Stimulated activated CD4-positive, alpha-beta T cell treated with anti-CD3 and anti-CD28 coated beads, Interleukin-1b, Interleukin-23, amount 100 ng/mL, for 1 hour (primary cell): ENCODE measurements at places on chromosomes 1 and 21.

- no peak for DNase-seq
Observed at GRCh38 chr1:102732927-102733326, 375.4 kb downstream of the COL11A1 start.

GRCh38 chr1:39494671-39495410 lies 3.4 kb downstream of the BMP8A start:
- DNase-seq: no peak

DNA sequence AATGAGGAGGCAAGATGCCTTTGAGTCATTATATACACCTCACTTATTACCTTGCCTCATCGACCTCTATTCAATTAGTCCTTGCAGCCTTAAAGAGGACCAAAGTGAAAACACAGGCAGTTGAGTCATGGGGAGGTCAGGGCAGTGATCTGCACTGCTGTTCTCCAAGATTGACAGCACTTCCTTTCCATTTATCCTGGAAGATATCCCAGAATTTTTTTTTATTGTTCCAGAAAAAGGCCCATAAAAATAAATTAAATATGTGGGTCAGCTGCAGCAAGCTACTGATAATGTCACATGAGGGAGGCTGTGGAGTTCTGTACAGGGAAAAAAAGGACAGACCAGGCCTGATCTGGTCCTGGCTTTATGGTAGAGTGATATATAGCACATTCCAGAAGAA lies 33.2 kb upstream of the CDC42BPA start:
- no peak for DNase-seq

DNA sequence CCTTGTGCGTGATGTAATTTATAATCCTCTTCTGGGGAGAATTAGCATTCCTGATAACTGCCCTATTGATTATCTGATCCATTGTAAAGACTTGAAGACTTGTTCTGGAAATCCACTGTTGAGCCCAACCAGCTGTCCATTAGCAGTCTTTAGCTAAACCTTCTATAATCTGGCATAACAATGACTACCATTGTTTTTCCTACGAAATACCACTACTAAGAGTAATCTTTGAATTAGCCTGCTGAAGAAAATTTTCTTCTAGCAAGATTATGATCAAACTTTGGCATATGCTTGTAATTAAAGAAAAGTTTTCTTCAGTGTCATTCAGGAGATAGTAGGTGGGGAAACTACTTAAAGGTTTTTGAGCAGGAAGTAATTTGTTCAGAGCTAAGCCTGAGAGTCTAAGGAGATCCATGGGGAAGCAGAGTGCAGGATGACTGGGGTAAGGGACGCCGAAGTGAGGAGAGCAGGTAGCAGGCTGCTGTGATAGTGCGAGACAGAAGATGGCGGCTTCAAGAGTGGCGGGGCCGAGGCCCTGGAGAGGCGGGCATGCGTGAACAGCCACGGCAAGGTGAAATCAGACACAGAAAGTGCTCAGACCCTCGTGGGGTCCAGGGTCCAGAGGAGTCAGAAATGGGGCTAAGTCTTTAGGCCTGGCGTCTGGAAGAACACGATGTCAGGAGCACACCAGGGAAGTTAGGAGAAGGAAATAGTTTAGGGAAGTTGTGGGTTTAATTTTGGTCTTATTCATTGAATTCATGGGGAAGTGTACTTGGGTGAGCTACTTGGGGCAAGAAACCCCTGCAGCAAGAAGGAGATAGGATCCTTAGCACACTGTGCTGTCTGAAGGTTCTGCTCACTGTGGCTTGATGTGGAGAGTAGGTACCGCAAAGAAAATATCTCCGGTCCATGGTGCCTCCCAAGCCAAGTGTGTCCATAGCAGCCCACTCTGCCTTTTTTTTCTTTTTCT lies 112.6 kb upstream of the ADAR start:
- DNase-seq: no peak

GRCh38 chr1:44239331-44239960 lies 26.2 kb downstream of the DMAP1 start:
- no peak for DNase-seq

DNA sequence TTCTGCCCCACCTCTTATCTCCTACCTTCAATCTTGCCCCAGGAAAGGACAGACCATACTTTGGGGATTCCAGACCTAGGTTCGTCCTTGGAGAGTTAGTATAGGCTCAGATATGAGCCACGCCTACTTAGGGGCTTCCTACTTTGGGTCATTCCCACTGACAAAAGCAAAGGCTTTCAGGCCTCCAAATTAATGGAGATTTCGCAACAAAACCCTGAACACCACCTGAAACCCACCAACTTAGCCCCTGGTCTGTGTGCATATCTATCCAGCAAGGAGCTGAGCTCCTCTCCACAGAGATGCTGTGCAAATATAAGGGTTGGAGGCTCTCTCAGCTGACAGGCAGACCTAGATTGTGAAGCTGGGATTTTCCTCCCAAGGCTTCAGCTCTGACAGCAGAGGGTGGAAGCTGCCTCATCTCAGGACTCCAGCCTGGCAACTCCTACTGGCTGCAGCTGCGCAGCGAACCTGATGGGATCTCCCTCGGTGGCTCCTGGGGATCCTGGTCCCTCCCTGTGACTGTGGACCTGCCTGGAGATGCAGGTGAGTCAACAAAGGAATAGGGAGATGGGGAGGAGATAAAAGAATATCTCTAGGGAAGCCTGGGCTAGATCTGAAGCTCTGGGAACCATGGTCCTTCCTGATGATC lies 2.1 kb downstream of the MPL start:
- no peak for DNase-seq

DNA sequence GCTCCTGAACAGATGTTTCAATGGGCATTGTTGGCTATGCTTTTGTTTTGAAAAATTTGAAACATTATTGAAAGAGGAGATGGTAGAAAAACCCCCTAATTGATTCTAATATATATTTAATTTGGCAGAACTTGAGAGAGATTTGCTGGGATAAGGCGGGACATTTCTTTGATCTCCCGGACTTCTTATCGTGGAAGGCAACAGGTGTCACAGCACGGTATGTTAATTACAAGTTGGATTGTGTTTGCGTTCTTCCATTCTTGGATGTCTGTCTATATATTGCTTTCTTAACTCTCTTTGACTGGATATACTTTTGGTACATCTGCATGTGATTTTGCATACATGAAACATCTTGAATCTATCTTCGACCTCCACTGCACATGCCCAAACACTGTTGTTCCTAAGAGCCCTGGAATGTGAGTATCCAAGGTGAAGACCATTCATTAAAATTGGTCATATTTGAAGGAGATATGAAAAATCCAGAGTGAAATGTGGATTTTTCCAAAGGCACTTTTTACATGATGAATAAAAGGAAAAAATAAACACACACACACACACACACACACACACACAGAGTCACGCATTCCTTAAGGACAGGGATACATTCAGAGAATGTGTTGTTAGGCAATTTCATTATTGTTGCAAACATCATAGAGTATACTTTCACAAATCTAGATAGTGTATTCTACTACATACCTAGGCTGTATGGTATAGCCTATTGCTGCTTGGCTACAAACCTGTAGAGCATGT lies 81.9 kb downstream of the FGGY start:
- DNase-seq: no peak
